CD4-positive, alpha-beta T cell treated with Interleukin-4 for 1 hour (primary cell): ENCODE measurements at places on chromosomes 6 and 20.

GRCh38 chr6:74369556-74369993, 673.6 kb downstream of the CD109 start:
- no peak for DNase-seq

DNA sequence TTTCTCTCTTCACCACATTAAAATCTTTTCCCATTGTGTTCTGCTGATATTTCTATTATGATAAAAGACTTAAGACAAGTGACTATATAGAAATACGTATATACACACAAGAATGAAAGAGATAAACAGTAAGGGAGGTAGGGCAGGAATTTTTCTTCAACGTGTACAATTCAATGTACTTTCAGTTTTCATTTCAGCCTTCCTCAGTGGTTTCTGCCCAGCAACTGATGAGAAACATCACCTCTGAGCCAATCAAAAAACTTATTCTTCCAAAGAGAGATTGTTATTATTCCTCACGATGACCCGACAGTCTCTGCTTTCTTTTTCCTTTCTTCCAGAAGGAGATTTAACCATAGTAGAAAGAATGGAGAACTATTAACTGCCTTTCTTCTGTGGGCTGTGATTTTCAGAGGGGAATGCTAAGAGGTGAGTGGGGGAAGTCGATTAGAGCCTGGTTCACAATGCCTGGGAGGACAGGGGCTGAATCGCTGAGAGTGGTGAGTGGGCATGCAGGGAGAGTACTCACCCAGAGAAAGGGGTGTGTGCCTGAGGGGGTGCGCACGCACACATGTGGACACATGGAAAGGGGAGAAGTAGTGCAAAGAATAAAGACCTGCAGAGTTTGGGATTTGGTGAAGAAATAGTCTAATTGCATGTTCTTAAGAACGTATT, at the start of gene BTN3A1:
Gene BTN3A1, plus strand, starts transcription at position 289 of the 672 bp plus-strand sequence. CDS start 3,289 bp downstream, outside the sequence.
- DNase-seq: peak; percentile 88

GRCh38 chr6:10310826-10311225, 104.0 kb downstream of the TFAP2A start:
- DNase-seq: no peak

- DNase-seq: no peak
Measured at GRCh38 chr20:10578607-10579006, 95.2 kb downstream of the JAG1 start.

DNA sequence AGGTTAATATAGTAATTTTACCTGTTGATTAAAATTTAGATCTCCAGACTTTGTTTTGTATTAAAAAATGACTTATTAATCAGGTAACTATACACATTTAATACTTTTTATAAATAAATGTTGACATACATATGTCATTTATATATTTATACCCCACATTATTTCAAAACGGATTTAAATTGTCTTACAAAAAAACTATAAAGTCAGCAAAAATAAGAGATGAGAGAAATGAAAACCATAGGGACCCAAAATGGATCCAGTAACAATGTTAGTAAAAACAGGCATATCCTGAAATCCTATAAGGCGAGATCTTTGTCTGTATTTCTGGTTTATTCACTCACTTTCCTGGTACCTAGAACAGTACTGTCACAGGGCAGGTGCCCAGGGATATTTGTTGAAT, 91.5 kb downstream of the PACRG start:
- no peak for DNase-seq

- no peak for DNase-seq
Measured at GRCh38 chr6:101351173-101351572, 42.3 kb upstream of the GRIK2 start.

DNA sequence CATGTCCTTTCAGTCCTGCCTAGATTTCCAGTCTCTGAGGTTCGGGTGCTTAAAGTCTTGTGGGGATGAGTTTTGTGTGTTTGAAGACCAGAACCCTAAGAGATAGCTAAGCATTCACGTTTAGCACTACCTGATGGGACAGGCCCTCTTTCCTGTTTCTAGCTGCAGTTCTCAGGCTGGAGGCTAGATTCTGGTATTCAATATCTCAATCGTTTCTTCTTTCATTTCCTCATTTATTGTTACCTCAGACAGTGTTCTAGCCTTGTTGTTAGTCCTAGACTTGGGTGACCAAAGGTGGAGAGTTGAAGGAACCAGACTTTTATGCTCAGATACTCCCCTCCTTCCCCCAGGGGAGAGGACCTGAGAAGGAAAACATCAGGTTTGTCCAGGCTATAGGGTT, 16.8 kb downstream of the CEP250 start:
- DNase-seq: no peak

DNA sequence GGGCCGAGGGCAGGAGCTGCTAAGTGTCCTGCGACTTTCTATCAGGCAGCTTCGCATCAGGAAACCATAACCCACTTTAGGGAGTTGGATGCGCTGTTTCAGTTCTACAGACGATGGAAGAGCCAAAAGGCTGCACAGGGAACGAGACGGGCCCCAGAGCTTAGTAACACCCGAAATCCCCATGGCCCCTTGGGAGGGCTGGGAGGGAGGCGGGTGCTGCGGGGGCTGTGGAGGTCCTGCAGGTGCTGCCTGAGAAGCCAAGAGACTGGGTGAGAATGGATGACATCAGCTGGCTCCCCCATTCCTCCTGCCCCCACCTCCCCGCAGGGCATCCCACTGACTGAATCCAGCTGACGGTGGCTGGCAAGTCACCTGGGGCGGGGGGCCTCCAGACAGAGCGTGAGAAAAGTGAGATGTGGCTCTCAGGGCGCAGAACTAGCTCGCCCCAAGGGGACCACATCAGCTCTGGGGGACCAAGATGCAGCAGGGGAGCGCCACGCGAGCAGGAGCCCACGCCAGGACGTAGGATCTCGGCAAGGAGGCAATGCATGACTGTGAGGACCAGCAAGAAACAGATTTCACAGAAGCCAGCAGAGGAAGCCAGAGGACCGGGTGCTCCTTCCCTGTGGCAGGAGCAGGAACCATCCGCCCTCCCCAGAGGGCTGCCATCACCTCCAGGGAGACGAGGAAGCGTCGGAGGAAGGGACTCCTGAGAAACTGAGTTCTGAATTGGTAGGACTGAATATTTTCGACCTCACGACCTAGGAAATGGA, 36.8 kb downstream of the PNLDC1 start:
- DNase-seq: no peak
